Sigmoid colon (tissue), 7 donors: ENCODE measurements at places on chromosomes 7 and 10. TPM values are rescaled to one million over a fixed set of nuclear protein-coding genes. Genes with fewer than 3 reads are reported as not detected.

The GIMAP4 gene
- total RNA-seq = 21.4 TPM

The ODAD2 gene
- 2.5 TPM for total RNA-seq

The TPK1 gene
- 14.3 TPM for total RNA-seq

The WNT8B gene
- total RNA-seq = not detected

The HOXA7 gene
- 9.1 TPM for total RNA-seq

DNA sequence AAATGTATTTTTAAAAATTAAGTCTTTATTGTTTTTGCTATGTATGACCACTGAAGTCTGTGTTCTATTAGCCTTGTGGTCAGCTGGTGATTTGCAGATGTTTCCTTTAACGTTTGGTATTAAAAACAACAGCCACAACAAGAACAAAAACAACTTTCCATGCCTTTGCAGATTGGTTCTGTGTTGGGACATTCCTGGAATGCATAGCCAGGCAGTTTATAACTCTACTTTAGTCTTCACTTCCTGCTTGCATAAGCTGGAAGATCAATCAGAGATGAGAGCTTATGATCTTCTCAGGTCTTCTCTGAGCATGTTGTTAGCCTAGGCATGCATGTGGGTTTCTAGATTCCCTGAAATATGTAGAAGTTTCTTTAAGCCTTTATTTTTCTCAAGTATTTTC is 58.9 kb upstream of the SEMA3C start:
- DNase-seq = no peak
- no peaks in the 10 kb centered on the region for H3K4me1 ChIP-seq
- no peak overlapping the region for H3K27ac ChIP-seq

DNA sequence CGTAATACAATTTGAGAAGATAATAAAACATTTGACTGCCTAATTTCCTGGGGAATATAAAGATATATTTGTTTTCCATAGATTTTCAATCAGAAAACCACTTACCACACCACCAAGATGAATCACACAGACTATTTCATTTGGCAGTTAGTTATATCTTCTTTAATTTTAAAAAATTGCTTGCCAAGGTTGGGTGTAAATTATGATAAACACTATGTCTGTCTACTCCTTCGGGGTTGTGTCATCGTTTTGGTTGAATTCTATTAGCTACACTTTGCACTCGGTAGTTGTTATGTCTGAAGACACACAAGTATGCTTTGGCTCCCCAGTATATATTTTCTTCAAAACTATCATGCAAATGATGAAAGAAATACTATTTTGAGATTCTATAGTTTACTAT is 594.8 kb upstream of the SEMA3D start:
- H3K36me3 ChIP-seq = no peaks in the 10 kb centered on the region
- H3K27me3 ChIP-seq = no peaks in the 10 kb centered on the region
- DNase-seq = no peak
- no peaks in the 10 kb centered on the region for H3K4me1 ChIP-seq
- no peak overlapping the region for H3K4me3 ChIP-seq

DNA sequence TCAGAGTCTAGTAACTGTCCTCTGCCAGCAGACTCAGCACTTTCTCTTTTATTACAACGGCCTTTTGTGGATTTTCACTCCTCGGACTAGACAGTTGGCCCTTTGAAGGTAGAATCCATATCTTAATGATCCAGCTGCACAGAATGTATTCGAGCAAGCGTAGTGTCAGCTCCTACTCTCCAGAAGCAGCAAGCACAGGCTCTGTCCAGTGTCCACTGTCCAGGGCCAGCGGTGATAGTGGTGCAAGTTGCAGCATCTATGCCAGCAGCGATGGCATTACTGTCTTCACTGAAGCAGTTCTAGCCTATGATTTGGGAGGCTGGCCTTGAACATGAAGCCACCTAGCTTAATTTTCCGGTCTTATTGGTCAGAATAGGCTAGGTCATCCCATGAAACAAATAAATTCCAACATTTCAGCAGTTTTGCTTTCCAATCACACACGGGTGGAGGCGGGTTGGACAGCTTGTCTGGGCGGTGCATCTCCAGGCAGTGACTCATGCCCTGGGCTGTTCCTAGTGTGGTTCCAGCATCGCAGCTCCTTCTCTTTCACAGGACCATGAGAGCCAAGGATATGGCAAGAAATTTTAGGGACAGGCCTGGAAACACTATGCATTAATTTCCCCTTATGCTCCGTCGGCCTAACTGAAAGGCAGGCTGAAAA is 108.6 kb upstream of the KCNMA1 start:
- DNase-seq = no peak
- no peak overlapping the region for H3K4me3 ChIP-seq
- no peaks in the 10 kb centered on the region for H3K27me3 ChIP-seq
- no peak overlapping the region for H3K27ac ChIP-seq
- peaks cover 7% of the 10 kb centered on the region for H3K4me1 ChIP-seq
- no peaks in the 10 kb centered on the region for H3K36me3 ChIP-seq

DNA sequence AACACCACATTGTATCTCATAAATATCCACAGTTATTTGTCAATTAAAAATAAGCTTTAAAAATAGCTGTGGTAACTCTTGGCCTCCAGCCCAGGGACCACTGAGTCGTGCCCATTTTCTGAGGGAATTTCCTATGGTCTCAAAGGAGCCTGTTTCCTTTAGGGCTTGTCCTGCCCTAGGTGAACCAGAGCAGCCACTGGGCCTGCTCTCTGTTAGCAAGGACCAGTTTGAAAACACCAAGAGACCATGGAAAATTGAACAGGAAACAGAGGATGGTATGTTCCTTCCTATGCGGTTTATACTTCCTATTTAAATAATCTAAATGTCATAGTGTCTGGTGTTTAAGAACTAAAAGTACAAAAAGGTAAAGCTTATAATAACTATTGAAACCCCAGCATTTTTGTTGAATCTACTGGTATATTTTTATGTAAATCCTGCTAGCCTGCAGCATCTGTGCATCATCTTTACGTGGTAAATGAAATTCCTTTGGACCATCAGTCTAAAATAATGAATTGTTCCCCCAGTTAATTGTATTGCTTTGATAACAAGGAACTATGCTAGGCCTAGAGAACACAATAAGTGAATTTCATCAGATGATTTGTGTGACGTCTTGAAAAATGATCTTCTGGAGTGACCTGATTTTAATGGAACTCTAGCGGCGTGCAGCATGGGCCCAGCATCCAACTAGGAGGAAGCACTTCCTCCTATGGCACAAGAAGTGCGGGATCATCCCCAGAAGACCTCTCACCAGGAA is 333.7 kb downstream of the GFRA1 start:
- no peak overlapping the region for H3K27ac ChIP-seq
- H3K27me3 ChIP-seq = no peaks in the 10 kb centered on the region
- no peaks in the 10 kb centered on the region for H3K4me1 ChIP-seq
- H3K4me3 ChIP-seq = no peak overlapping the region

- no peak overlapping the region for H3K4me3 ChIP-seq
- H3K27me3 ChIP-seq = no peaks in the 10 kb centered on the region
- H3K27ac ChIP-seq = no peak overlapping the region
- H3K4me1 ChIP-seq = no peaks in the 10 kb centered on the region
- no peaks in the 10 kb centered on the region for H3K36me3 ChIP-seq
- no peak for DNase-seq
Measured at GRCh38 chr7:124662937-124663336, 102.7 kb downstream of the GPR37 start.

DNA sequence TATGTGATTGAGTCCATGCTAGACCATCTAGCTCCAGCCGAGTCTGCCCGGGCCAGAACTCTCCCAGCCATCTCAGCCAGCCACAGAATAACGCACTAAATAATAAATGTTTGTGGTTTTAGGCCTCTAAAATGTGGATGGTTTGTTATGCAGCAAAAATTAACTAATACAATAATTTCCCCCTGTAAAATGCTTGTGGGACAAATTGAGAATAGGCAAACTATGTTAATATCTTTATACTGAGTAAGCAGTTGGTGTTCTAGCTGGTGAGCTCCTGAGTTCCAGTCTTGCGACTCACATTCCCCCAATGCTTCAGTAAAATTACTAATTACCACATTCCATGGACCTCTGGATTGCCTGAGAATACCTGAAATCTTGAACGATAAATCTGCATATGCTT is 316.8 kb upstream of the NFE2L3 start:
- H3K4me1 ChIP-seq = peaks cover 70% of the 10 kb centered on the region
- no peak overlapping the region for H3K27ac ChIP-seq
- H3K27me3 ChIP-seq = no peaks in the 10 kb centered on the region
- no peaks in the 10 kb centered on the region for H3K36me3 ChIP-seq
- no peak overlapping the region for H3K4me3 ChIP-seq
- DNase-seq = no peak

- H3K27me3 ChIP-seq = no peaks in the 10 kb centered on the region
- H3K4me1 ChIP-seq = peaks cover 39% of the 10 kb centered on the region
- H3K27ac ChIP-seq = no peak overlapping the region
- no peak overlapping the region for H3K4me3 ChIP-seq
- no peak for DNase-seq
Measured at GRCh38 chr10:103840740-103841070, 14.7 kb downstream of the SH3PXD2A start.

GRCh38 chr7:79175374-79175773 is 278.1 kb downstream of the MAGI2 start:
- no peaks in the 10 kb centered on the region for H3K4me1 ChIP-seq
- H3K36me3 ChIP-seq = no peaks in the 10 kb centered on the region
- H3K27ac ChIP-seq = no peak overlapping the region
- no peaks in the 10 kb centered on the region for H3K27me3 ChIP-seq
- DNase-seq = no peak
- no peak overlapping the region for H3K4me3 ChIP-seq

DNA sequence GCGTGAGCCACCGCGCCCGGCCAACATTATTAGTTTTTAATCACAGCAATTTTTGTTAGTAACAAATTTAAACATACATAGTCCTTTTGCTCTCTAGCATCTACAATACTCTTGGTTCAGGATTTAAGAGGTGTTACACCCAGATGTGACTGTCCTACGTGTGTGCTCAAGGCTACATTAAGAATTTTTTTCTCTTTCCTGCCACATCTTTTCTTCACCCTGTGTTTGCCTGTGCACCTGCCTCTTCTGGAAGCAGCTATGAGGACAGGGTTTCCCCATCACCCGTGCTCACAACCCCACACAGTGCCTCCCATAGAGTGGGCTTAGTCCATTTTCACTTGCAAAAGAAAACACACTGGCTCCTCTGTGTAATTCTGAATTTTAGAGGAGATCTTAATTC is 186.7 kb upstream of the KLF6 start:
- H3K27ac ChIP-seq = no peak overlapping the region
- H3K4me1 ChIP-seq = no peaks in the 10 kb centered on the region
- no peak for DNase-seq
- H3K27me3 ChIP-seq = no peaks in the 10 kb centered on the region
- H3K4me3 ChIP-seq = no peak overlapping the region

- DNase-seq = no peak
- no peaks in the 10 kb centered on the region for H3K27me3 ChIP-seq
Measured at GRCh38 chr7:144122876-144123275, at the start of gene OR2A14. Gene OR2A14, plus strand, starts transcription at chr7:144123176. Its CDS starts 5,937 bp downstream, at chr7:144129113.

- no peak overlapping the region for H3K4me3 ChIP-seq
- peaks cover 1% of the 10 kb centered on the region for H3K4me1 ChIP-seq
- no peaks in the 10 kb centered on the region for H3K27me3 ChIP-seq
- DNase-seq = no peak
- peak overlapping the region; percentile 55 for H3K27ac ChIP-seq
Measured at GRCh38 chr7:30790356-30790755, 19.1 kb downstream of the MINDY4 start.

- no peak overlapping the region for H3K4me3 ChIP-seq
- H3K4me1 ChIP-seq = no peaks in the 10 kb centered on the region
- H3K27me3 ChIP-seq = no peaks in the 10 kb centered on the region
- no peaks in the 10 kb centered on the region for H3K36me3 ChIP-seq
Measured at GRCh38 chr7:39042670-39043069, 65.0 kb downstream of the POU6F2 start.

GRCh38 chr7:83796760-83797159 is 147.8 kb upstream of the SEMA3E start:
- H3K27me3 ChIP-seq = no peaks in the 10 kb centered on the region
- H3K4me3 ChIP-seq = no peak overlapping the region
- no peak overlapping the region for H3K27ac ChIP-seq
- no peaks in the 10 kb centered on the region for H3K4me1 ChIP-seq

- no peaks in the 10 kb centered on the region for H3K36me3 ChIP-seq
- H3K4me3 ChIP-seq = no peak overlapping the region
- no peak for DNase-seq
- H3K27ac ChIP-seq = no peak overlapping the region
Measured at GRCh38 chr10:99733366-99733765, 1.3 kb downstream of the CUTC start.

GRCh38 chr10:123429706-123430221 is 236.4 kb upstream of the GPR26 start:
- DNase-seq = no peak
- H3K4me3 ChIP-seq = no peak overlapping the region
- no peaks in the 10 kb centered on the region for H3K4me1 ChIP-seq
- no peaks in the 10 kb centered on the region for H3K27me3 ChIP-seq
- no peak overlapping the region for H3K27ac ChIP-seq

- H3K4me1 ChIP-seq = no peaks in the 10 kb centered on the region
- no peak for DNase-seq
- no peaks in the 10 kb centered on the region for H3K36me3 ChIP-seq
Measured at GRCh38 chr10:112919721-112920120, 30.3 kb upstream of the TCF7L2 start.

DNA sequence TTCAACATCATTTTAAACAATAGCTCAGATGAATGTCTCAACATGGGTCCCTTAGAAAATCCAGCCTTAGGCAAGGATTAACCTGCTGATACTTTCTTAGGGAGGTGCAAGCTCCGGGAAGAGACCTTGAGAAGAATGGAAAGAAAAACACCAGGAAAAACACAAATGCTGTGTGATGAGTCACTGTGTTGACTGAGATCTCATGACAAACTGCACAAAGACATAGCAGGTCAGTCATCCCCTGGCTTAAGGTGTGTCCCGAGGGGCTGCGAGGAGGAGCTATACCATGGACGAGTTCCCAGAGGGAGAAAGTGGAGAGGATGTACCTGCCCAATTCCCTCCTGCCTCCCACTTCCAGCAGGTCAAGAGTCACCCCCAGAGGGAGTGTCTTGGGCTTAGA is 98.0 kb downstream of the TEX36 start:
- no peak overlapping the region for H3K27ac ChIP-seq
- H3K27me3 ChIP-seq = no peaks in the 10 kb centered on the region
- no peaks in the 10 kb centered on the region for H3K36me3 ChIP-seq
- no peak overlapping the region for H3K4me3 ChIP-seq
